ENCODE measurements at places on chromosomes 2 and 18.

DNA sequence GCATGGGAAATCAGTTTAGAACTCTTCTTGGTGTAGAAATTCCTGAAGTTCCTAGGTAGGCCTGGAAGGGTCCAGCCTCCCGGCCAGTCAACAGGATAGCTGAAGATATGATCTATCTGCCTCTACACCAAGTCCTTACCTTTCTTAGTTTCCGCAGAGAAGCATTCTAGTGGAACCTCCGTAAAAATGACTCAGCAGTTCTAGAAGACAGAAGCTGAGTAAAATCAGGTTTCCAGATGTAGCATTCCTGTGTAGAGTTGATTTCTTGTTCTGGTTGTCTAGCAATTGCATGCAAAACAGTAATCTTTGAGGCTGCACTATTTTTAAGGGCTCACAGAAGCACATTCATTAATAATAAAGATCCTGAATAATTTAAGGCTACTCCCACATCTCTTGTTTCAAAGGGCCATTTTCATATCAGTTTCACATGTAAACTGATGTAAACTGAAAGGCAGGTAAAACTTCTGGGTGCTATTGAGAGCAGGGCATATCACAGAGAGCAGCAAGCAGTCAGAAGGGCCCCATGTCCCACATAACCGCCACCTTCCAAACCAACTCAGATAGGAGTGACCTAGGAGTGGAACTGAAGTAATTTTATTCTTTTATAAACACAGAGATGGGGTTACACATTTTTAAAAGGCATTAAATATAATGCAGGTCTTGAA is 3.2 kb upstream of the DYTN start:
- DNase-seq: no peak

DNA sequence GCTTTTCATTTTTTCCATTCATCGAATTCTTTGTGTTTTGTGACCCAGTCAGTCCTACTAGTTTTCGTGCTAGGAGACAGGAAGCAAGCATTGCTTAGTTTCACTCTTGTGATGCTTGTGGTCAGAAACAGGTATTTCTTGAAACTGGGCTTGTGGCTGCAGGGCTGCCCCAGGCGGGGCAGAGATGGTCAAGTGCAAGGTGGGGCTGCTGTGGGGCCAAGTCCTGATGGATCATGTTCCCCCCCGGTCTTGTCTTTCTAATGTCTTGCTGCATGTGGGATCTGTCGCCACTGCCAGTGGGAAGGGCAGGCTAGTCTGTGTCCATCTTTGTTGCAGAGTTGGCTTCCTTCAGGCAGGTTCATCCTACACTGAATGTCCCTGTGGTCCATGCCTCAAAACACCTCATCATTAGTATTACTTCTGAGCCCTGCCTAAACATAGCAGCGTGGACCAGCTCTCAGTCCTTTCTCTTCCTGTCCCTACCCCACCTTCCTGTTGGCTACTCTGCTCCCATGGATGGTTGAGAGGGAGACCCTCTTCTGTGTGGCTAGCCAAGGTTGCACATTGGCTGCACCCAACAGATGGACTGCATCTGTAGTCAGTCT is 38.7 kb downstream of the INPP4A start:
- no peak for DNase-seq

- no peak for DNase-seq
These were observed 203.3 kb downstream of the TFCP2L1 start for GRCh38 chr2:121081701-121082100.

DNA sequence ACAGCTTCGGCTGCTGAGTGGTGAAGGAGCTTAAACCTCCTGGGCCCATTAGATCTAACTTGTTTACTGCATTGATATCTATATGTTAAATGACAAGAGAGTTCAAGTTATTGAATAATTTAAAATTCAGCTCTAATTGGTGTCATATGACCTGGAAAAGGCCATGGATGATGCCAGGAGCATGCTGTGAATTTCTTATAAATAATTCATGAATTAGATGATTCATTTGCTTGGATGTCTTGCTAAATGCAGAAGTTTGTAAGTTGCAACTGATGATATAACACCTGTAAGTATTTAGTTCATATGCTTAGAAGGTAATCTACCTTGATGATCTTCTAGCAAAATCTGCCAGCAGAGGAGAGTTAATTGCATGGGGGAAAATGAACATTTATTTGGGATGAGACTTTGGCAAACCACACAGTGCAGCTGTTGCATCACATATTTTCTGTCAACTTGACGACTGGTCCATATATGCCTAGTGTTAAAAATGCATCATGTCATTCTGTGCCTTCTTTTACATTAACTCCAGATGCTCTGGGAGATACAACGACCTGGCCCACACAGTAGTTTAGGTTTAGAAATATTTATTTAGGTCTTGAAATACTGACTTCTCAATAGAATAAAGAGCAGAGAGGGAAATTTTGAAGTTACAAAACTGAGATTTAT is 226.3 kb downstream of the KIAA1328 start:
- DNase-seq: peak; percentile 25

- DNase-seq: no peak
These were observed 36.1 kb downstream of the MROH2A start for GRCh38 chr2:233814056-233814835.

GRCh38 chr2:136021976-136022375 is 36.5 kb upstream of the DARS1 start:
- DNase-seq: no peak

- DNase-seq: no peak
These were observed 305.9 kb upstream of the CCDC68 start for GRCh38 chr18:55265130-55265675.

GRCh38 chr2:182393270-182393760 is 33.5 kb downstream of the PDE1A start:
- DNase-seq: no peak

DNA sequence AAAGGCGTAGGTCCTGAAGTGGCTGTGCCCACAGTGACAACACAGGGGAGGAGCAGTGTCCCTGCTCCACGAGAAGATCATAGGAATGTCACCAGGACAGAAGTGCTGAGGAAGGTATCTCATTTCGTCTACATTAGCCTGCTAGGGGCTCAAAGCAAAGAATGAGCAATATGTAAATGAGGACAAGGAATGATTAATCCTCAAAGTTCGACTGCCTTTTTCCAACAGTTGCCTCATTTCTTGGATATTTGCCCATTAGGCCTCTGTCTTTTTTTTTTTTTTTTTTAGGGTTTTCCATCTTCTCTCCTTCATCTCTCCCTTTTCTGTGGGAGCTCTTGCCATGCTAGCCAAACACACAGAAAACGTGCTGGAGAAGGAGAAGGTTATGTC is 105.2 kb upstream of the ARHGAP28 start:
- DNase-seq: no peak

- no peak for DNase-seq
These were observed 4.5 kb upstream of the STON1 start for GRCh38 chr2:48525269-48525943.

DNA sequence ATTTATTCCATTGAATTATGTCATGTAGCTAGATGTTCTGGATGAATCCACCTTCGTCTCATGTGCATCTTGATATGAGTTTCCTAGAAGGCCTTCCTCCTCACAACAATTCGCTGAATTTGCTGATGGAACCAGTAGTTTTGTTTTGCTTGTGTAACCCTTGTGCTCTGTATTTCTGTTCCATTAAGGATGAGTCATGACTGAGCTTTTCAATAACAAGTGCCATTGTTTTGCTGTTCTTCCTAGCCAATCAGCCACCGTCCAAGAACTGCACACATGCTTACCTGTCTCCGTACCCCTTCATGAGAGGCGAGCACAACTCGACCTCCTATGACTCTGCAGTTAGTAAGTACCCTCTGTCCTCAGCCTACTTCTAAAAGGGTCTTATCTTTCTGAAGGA is 2.3 kb downstream of the TMEM182 start:
- no peak for DNase-seq

- peak; percentile 70 for DNase-seq
These were observed 24.6 kb downstream of the DYTN start for GRCh38 chr2:206693399-206694137.

DNA sequence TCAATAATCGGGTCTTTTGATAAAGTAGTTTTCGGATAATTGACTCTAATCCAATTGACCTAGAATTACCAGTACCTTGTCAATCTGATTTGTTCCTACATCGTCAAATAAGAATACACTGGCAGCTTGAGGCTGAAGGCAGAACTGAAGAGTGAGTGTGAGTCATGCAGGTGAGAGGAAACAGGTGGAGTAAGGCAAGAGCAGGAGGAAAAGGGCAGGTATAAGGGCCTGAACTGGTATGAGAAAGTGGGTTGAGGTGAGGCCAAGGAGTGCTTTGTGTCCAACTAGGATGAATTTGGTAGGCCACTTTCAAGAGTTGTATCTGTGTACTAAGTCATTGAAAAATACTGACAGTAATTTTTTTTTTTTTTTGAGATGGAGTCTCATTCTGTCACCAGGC is 186.0 kb downstream of the ZNF385B start:
- DNase-seq: no peak

- no peak for DNase-seq
These were observed 38.6 kb downstream of the SNED1 start for GRCh38 chr2:241036964-241037421.

DNA sequence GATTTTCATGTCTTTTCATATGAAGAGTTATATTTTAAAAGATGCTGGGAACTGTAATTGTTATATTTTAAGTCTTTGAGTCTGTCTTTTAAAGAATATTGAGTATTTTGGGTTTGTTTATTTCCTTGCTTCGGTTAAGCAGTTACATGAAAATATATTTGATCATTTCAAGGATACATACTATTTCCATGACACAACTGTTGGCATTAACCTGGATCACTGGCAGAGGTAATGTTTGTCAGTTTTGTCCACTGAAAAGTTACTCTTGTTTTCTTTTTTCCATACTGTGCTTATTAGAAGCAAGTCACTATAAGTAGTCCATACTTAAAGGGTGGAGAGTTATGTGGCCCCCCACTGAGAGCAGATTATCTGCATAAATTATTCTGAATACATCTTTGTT is 1142.0 kb upstream of the TMEFF2 start:
- no peak for DNase-seq

Data from NCI-H345 (cell line).